CD14-positive monocyte (primary cell): ENCODE measurements at places on chromosomes 11 and 22.
A peak's percentile ranks its signal among the peaks of the same experiment; 100 is the strongest.

GRCh38 chr11:86785576-86785975, 14.8 kb upstream of the PRSS23 start:
- no peak for DNase-seq

- no peak for DNase-seq
These were observed 42.8 kb downstream of the GLYAT start for GRCh38 chr11:58688789-58689503.

GRCh38 chr11:102177974-102178631, 67.9 kb downstream of the YAP1 start:
- peak; percentile 42 for DNase-seq

GRCh38 chr22:45612451-45612901, 59.2 kb upstream of the ATXN10 start:
- DNase-seq = peak; percentile 37

DNA sequence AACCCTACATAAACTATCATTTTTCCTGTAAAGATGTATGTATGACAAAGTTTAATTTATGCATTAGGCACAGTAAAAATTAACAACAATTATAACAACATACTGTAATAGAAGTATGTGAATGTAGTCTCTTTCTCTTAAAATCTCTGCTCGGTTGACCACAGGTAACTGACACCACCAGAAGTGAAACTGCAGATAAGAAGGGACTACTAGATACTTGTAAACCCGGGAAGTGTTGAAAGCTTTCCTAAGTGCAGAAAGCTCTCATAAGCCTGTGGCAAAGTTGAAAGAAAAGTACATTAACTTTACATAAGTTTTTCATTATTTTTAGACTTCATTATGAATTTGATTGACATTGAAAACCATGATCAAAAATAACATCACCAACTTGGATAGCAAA, 1173.3 kb downstream of the LRRC4C start:
- DNase-seq = no peak

- no peak for DNase-seq
These were observed 248.6 kb upstream of the PLET1 start for GRCh38 chr11:112509300-112509699.

GRCh38 chr22:23270212-23270733, 90.0 kb downstream of the BCR start:
- DNase-seq = no peak

- no peak for DNase-seq
These were observed 5.1 kb upstream of the MS4A10 start for GRCh38 chr11:60780065-60780464.

DNA sequence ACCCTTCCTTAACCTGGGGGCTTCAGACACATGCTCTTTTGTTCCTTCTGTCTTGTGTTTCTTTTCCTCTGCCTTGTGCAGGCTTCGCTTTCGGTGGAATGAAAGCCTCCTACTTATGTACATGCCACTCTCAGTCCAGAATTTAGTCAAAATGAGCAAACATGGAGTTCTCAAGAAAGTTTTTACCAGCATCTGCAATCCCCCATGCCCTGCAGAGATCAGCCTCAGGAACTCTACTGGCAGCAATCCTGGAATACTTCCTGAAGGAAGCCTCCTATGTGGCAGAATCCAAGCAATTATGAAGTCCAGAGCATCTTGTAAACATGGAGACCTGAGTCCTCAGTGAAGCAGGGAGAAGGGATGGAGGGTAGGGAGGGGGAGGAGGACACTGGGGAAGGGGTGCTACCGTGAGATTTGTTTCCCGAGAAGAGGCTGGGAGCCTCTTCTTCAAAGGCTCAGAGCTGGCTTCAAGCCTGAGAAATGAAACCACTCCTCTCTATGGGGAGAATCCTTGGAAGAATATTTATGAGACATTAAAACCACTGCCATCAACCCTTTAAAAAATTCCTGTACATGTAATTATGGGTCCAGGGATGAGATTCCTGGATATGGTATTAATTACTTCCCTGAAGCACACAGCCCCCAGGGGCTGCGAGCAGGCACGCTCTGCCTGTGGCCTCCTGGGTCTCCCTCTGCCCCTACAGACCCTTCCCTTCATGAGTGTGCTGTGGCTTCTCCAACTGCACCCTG, 58.4 kb downstream of the TENM4 start:
- no peak for DNase-seq

- no peak for DNase-seq
These were observed 41.8 kb upstream of the KCNQ1OT1 start for GRCh38 chr11:2741377-2742131.

- no peak for DNase-seq
These were observed 25.6 kb upstream of the RRM1 start for GRCh38 chr11:4068962-4069361.

GRCh38 chr11:118012083-118012669, 26.0 kb downstream of the IL10RA start:
- peak; percentile 89 for DNase-seq

DNA sequence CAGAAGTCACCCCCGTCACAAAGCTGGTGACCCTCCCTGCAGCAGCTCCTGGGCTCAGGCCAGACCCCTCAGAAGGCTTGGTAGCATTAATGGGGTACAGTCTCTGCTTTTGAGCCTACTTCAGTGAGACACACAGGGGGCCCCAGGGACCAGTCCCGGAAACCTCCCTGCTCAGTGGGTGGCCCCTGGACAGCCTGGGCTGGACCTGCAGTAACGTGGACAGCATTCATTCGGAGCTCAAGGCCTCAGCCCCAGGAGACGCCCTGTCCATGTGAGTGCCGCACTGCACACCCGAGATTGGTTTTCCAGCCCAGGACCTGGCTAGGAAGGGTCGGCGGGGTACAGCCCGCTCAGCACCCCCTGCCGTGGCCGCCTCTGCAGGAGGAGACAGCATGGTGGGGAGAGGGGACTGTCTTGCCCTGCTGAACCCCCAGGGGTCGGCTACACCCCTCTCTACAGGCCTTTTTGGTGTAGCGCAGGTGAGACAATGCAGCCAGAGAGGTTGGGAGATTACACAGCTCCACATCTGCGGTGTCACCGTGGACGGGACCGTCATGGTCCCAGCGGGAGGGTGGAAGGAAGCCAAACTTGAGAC, 83.4 kb downstream of the FBLN1 start:
- no peak for DNase-seq

DNA sequence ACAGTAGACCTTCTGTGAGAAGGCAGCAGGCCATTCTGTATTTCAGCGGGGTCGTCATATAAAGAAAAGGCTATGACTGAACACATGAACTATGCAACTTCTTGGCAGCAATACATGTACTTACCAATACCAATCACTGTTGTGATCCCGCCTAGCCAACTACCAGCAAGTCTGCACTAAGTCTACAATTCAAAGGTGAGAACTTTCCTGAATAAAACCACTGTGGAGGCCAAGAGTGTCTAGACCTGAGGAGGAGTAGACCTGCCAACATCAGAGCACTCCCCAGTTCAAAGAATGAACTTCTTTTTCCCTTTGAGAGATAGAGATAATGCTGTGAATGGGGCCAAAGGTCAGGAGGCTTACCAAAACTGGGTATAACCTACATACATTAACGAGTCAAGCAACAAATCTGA, 108.2 kb downstream of the SIK3 start:
- DNase-seq = no peak

GRCh38 chr11:119706029-119706428, 23.0 kb downstream of the NECTIN1 start:
- DNase-seq = no peak

GRCh38 chr22:36208914-36209313, 7.3 kb upstream of the APOL4 start:
- no peak for DNase-seq

DNA sequence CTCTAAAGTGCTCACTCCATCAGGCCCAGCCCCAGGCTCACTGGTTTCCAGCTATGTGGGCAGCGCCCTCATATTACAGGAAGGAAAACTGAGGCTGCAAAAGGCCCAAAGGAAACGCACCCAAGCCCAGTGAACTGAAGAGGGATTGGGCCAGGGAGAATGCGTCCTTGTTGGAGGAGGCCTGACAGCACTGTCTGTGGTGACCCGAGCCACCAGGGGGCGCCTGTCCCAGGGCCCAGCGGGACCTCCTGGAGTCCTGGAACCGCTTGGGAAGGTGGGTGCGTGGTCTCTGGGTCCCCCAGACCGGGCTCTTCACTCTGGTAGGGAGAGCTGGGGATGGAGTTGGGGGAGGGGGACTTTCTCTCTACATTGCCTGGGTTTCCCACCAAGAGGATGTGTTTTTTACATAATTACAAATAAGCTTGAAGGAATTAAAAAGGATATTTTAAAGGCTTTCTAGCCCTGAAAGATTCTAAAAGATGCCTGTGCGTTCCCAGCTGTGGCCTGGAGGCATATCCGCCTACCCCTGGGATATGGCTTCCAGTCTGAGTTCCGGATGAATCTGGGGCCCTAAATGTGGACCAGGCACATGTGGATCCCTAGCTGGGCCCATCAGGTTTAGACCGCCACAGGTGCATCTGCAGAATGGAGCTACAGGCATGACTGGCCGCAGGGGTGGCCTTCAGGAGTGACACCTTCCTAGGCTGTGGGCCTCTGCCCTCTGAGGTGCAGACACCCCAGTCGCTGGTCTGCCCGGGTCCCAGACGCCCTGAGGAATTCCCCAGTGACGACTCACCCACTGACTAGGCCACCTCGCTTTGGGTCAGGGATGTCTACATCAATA, 4.2 kb downstream of the SPI1 start:
- DNase-seq = peak; percentile 77

DNA sequence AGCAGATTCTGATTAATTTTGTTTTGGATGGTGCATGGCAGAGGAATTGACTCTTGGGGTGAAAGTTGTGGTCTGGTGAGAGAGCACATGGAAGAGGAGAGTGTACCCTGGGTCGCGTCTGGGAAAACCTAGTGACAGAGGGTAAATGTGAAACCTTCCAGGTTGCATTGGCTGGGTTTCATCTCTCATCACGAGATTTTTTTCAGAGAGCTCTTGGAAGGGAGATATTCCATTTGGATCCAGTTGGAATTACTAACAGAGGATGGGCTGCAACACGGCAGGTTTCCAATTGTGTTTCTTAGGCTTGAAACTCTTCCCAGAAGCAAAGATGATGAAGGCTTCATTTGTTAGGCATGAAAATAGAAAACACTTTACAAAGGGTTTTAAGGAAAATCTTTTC, 109.7 kb upstream of the MTMR2 start:
- no peak for DNase-seq

GRCh38 chr22:20111045-20111688, 4.7 kb upstream of the RANBP1 start:
- DNase-seq = no peak

- DNase-seq = no peak
These were observed 29.6 kb downstream of the BTBD10 start for GRCh38 chr11:13433437-13433836.

- DNase-seq = no peak
These were observed 5.6 kb upstream of the APOBEC3H start for GRCh38 chr22:39091126-39092081.

DNA sequence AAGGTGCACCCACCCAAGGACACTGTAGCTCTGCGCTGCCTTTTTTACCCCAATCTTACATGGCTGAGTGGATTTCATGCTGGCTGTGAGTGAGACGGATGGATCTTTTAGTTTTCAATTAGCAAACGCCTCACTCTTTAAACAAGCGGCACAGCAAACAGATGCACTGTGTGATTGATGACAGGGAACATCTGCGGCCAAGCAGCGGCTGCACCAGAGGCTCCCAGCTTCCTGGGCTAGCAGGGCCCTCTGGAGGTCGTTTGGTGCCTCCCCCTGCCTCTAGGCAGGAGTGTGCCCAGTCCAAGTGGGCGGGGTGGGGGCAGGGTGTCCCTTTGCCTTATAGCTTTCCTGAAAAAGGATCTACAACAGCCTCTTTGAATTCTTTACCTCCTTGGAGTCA, 2.1 kb upstream of the DRD2 start:
- DNase-seq = no peak

DNA sequence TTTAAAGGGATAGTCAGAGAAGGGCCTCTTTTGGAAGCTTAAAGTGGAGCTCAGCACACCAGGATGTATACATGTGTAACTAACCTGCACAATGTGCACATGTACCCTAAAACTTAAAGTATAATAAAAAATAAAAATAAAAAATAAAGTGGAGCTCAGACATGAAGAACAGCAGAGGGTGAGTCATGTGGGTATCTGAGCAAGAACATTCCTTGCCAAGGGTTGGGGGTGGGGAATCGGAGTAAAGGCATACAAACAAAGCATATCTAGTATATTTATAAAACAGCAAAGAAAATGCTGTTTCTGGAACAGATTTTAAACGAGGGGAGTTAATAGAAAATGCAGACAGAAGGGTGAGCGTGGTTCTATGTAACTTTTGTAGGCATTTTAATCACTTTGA, 562.6 kb upstream of the ANO3 start:
- no peak for DNase-seq

GRCh38 chr11:32894149-32894827, 1.7 kb downstream of the QSER1 start:
- peak; percentile 44 for DNase-seq

DNA sequence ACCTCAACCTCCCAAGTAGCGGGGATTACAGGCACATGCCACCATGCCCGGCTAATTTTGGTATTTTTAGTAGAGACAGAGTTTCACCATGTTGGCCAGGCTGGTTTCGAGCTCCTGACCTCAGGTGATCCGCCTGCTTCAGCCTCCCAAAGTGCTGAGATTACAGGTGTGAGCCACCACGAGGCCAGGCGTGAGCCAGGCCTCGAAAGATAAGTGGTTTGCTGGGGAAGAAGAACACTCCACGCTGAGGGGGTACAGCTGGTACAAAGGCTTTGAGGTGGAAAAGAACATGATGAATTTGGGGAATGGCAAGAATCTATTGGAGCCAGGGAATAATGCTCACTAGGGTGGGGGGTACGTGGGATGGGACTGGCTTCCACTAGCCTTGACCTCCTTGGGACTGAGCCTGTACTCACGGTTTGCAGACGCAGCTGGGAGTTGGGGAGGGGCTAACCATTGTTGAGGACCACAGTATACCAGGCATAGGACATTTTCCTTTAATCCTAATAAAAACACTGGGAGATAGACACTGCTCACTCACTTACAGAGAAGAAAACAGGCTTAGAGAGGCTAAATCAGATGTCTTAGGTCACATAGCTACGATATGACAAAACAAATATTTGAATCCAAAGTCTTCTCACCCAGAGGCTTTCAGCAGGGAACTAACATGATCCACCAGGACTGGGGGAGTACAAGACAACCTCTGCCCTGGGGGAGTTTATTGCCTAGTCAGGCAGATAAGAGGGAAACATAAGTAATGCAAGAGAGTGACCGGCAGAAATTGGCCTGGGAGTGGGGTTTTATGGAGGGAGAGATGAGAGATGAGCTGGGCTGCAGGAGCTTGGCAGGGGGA, 4.9 kb downstream of the SLCO2B1 start:
- no peak for DNase-seq

- no peak for DNase-seq
These were observed 678.4 kb downstream of the OPCML start for GRCh38 chr11:132853886-132854285.

GRCh38 chr11:88402784-88403183, 65.2 kb upstream of the CTSC start:
- DNase-seq = no peak

GRCh38 chr11:58530236-58530635, 22.3 kb upstream of the OR5B21 start:
- DNase-seq = no peak

GRCh38 chr11:33329705-33330329, 72.6 kb downstream of the HIPK3 start:
- DNase-seq = peak; percentile 49

- DNase-seq = no peak
These were observed 261.7 kb downstream of the BUD13 start for GRCh38 chr11:116510886-116511650.

GRCh38 chr22:50270666-50271394, 650 bp upstream of the MAPK11 start:
- DNase-seq = peak; percentile 47

GRCh38 chr11:111429066-111429506, 50.0 kb upstream of the POU2AF1 start:
- DNase-seq = peak; percentile 15
